ENCODE measurements at places on chromosomes 6 and 20.
A peak's percentile ranks its signal among the peaks of the same experiment; 100 is the strongest.

DNA sequence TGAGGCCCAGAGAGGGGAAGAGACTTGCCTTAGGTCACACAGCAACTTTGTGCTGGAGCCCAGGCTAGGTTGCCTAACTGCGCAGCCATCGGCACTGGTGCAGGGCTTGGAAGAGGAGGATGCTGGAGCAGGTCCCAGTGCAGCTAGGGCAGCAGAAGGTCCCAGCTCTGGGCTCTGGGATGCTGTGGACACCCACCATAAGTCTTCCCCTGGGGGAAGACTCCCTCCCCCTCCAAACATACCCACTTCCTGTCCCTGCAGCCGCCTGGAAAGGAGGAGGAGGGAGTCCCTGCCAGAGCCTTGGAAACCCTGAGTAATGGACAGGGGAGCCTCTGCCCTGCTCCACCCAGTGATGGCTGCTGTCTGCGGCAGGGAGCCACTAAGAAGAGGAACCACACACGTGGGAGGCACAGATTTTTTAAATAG lies 93.6 kb downstream of the NCR2 start:
- no peak for DNase-seq

DNA sequence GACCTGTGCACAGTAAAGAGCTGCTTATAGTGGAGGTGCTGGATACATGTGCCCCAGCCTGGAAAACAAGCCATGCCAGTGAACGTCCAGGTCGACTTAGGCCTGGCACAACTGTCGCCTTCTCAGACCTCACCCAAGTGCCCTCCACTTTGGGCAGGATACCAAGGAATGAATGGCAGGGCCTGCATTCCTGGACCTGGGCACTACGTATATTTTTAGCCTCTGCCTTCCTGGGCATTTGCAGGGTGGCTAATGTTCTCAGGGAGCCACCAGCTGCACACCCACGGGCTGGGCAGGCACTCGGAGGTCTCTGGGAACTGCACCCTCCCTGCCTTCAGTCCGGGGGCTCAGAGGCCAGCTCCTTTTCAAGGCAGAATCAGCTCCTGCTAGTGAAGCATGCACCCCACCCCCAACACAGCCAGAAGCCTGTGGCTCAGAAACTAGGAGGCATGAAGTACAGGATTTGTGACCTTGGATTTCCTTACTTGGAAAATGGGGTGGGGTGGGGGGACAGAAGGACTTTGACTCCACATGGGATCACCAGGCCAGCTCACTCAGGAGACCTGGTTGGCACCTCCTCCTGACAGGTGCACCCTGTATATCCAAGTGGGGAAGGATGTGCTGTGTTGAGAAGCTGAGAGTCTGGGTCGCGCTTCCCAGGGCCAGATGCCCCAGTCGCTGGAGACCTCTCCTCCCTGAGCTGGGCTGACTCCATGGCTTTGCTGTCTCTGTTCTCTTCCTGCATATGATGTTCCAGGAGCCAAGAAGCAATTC lies 2.5 kb upstream of the LSM14B start:
- no peak for DNase-seq

GRCh38 chr20:51366155-51366886 lies 176.2 kb downstream of the NFATC2 start:
- DNase-seq = no peak

DNA sequence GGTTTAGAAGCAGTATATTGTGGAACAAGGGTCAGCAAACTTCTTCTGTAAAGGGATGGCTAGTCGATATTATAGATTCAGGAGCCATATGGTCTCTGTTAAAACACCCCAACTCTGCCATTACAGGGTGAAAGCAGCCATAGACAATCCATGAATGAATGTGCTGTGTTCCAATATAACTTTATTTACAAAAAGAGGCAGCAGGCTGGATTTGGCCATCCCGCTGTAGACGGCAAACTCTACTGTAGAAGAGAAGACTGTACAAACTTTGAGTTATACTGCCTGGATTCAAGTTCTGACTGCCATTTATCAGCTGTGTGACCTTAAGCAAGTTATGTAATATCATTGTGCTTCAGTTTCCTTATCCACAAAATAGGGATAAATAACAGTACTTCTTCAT lies 33.7 kb upstream of the SNX9 start:
- DNase-seq = no peak

DNA sequence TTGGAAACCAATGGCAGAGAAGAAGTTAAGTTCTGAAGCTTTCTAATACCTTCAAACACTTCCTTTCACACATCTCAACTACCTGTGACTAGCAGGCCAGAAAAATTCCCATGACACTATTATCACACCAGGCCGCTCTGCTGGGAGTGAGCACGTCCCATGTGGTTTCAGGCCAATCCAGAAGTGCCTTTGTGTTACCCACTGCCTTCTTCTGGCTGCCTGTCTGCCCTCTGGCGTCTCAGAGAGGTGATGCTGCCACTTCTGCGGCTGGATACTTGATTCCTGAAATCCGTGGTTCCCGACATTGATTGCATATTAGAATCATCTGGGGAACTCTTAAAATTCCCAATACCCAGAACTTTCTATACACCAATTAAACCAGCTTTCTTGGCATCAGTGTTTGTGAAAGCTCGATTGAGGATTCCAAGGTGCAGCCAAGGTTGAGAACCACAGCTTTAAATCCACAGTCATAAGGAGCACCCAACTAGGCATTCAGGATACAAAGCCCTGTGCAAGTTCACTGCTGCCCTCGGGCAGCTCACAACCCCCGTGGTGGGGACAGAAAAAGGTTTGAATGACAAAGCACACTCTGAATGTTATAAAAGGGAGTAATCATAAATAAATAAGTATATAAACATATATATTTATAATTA lies 65.6 kb downstream of the STMND1 start:
- DNase-seq = peak; percentile 76

GRCh38 chr6:36319436-36319762 lies 17.3 kb downstream of the BNIP5 start:
- peak; percentile 30 for DNase-seq

DNA sequence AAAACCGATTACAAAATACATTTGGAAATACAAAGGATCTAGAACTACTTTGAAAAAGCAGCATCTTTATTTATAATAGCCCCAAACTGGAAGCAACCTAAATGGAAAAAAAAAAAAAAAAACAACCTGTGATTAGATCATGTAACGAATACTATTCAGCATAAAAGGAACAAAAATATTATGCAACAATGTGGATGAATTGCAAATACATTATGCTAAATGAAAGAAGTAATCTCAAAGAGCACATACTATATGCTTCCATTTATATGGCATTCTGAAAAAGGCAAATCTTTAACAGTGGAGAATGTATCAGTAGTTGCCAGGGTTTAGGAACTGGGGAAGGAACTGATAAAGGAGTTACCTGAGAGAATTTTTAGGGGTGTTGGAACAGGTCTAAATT lies 28.9 kb downstream of the IRAK1BP1 start:
- DNase-seq = no peak

GRCh38 chr6:27837625-27838057 lies 74.6 kb downstream of the OR2B2 start:
- no peak for DNase-seq

GRCh38 chr6:4964675-4965561 lies 38.9 kb downstream of the RPP40 start:
- no peak for DNase-seq

DNA sequence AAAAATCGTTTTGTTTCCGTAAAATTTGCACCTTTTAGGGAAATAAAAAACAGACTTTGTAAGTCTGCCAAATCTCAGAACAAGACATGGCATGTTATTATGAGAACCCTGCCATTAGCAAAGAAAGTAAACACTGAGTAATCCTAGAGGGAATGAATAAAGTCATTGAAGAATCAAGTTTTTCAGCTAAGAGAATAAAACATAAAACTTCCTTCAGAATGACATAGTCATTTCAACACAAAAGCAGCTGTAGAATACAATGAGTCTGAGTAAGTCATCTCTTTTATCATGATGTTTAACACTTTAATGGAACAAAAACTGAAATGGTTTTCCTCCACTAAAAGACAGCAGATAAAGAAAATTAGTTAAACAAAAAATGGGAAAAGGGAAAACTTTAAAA lies 10.3 kb upstream of the DST start:
- DNase-seq = no peak

DNA sequence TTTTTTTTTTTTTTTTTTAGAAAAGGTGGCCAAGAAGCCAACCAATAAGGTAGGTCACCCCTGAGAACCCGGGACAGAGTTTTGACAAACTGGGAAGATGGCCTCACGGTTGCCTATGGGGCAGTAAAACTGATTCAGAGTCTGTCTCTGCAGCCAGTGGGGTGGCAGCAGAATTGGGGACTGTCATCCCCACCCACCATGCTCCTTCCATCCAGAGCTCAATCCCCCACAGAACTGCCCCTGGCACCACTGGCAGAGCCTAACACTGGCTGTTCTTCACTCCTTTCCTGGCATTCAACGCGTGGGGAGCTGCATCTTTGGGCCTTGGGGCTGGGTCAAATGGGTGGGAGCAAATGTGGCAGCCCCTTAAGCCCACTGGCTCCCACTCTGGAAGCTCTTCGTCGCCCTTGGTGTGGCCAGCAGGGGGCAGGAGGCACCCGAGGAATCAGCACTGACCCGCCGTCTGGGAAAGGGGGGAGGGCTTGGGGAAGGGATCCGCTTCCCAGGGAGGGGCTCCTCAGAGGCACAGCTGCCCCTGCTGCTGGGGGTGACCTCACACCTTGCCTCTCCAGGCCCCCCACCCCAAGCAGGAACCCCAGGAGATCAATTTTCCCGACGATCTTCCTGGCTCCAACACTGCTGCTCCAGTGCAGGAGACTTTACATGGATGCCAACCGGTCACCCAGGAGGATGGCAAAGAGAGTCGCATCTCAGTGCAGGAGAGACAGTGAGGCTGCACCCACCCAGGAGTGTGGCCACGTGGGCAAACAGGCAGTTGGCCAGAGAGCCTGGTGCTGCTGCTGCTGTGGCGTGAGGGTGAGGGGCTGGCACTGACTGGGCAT lies 10.4 kb downstream of the CD40 start:
- peak; percentile 75 for DNase-seq

All from neural progenitor cell (in vitro differentiated cells).